ENCODE measurements at places on chromosomes 12 and 14.

- no peak for DNase-seq
Measured at GRCh38 chr14:58788655-58789503, 151.1 kb downstream of the DACT1 start.

DNA sequence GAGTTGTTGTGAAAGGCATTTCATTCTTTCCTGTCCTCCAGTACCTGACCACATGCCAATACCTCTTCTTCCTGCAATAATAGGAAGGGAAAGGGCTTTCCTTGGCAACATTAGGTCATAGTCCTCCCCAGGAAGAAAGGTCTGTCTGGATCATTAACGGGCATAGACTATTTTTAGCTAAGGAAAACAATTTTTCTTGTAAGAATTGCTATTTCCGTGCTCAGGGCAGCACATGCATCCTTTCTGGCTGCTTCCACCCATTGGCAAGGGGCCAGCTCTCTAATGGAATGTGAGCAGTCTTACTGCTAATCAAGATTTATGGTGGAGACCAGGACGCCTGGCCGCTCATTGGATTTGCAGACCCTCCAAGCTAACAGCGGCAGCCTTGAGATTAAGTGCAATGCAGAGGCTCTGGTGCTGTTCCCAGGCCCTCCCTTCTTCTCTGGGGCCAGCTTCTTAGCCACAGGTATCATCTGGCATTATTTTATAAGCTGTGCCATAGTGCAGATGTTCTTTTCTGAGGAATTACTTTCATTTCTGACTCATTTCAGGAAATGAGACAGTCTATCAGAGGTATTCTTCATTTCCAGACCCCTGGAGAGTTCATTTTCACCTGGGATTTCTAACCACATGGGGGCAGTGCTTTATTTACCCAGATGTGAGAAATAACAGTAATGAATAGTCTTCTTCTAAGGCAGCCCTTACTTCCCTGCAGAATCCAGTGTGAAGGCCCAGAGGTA is 52.9 kb downstream of the ANO6 start:
- no peak for DNase-seq

DNA sequence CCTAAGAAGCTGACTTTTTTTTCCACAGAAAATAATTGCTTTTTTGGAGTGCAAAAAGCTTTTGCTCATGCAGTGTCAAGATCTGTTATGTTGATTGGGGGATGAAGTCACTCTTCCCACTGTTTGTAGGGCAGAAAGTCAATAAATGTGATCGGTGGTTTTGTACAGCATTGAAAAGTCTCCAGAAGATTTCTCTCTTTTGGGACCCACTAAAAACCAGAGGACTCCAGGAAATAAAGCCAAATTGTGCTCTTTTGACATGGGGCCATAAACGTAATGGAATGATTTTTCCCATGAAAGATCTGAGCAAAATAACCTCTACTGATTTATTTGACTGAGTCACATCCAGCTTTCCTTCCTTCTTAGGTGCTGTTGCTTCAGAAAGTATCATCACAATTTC is 122.5 kb downstream of the SNAPC1 start:
- DNase-seq, result no peak

- DNase-seq, result no peak
Measured at GRCh38 chr14:33307691-33308251, 369.1 kb downstream of the NPAS3 start.

- no peak for DNase-seq
Measured at GRCh38 chr14:104419865-104420505, 159.6 kb upstream of the C14orf180 start.

DNA sequence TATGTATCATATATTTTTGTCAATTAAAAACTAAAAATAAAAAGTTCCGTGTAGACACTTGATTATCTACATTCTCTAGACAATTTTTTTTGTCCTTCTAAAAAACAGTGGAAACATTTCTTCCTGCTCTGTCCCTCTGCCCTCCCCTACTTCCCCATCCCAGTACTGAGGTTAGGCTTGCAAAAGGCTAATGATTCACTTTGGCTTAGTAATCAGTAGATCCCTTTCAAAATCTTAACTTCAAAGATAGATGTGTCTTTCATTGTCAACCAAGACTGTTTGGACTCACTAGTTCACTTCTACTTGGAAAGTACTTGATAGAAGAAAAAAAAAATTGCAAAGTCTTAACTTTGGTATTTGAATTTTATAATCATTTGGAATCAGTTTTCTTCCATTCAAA is 3.8 kb downstream of the SETD3 start:
- no peak for DNase-seq

DNA sequence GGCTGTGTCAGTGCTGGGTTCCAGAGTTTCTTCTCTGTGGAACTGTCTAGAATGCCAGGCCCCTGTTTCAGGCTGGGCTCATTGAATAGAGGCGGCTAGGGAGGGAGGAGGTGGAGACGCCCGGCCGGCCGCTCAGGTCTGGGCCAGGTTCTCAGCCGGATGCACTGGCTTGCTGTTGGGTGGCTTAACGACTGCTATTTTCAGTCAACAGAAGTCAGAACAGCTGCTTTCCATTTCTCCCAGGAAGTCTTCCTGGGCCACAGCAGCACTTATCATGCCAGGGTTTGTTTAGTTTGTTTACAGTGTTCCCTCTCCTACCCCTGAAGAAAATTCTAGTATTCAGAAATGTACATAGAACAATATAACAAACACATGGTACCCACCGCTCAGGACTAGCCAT is 26.0 kb upstream of the VPS37B start:
- DNase-seq, result no peak

GRCh38 chr12:40436564-40436963 is 211.8 kb downstream of the LRRK2 start:
- DNase-seq, result no peak

GRCh38 chr12:124568431-124569374 is 1.3 kb upstream of the NCOR2 start:
- DNase-seq, result no peak

GRCh38 chr12:69897744-69898143 is 72.7 kb downstream of the MYRFL start:
- no peak for DNase-seq

GRCh38 chr14:61326847-61327246 is 5.5 kb downstream of the PRKCH start:
- no peak for DNase-seq

- no peak for DNase-seq
Measured at GRCh38 chr12:124020514-124020949, 47.5 kb downstream of the ZNF664 start.

- no peak for DNase-seq
Measured at GRCh38 chr12:20077618-20078017, 290.7 kb upstream of the PDE3A start.

- DNase-seq, result no peak
Measured at GRCh38 chr12:52876372-52876771, 27.6 kb upstream of the KRT78 start.

DNA sequence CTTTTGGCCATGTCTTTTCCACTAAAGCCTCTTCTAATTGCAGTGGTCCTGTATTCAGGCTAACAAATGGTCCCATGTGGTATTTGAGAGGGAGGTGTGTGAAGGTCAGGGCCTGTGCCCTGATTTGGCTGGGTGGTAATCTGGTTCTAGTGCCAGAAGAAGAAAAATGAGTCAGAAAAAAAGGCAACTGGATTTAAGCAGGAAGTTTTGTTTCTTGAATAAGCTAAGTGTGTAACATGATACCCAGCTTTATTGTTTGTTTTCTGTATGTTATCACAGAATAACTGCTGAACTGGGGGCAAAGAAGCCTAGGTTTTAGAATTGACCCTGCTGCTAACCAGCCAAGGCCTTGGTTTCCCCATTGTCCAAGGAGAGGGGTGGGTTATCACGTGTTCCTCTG is 134.0 kb downstream of the ANO6 start:
- DNase-seq, result no peak

DNA sequence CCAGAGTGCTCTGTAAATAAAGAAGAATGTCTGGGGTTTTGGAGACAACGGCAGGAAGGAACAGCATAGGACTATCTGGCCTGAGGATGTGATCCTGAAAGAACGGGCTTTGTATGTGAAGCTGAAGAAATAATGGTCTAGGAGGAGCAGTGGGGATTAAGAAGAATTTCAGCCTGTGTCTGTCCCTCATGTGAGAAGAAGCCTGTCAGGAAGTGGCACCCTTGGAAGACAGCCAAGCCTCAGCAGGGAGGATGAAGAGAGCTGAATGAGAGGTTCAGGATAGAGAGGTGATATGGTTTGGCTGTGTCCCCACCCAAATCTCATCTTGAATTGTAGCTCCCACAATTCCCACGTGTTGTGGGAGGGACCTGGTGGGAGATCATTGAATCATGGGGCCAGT is 56.9 kb upstream of the TCL1A start:
- no peak for DNase-seq

GRCh38 chr14:50620341-50620740 is 47.8 kb downstream of the SAV1 start:
- no peak for DNase-seq

- no peak for DNase-seq
Measured at GRCh38 chr14:22178333-22178839, 410.6 kb downstream of the DAD1 start.

DNA sequence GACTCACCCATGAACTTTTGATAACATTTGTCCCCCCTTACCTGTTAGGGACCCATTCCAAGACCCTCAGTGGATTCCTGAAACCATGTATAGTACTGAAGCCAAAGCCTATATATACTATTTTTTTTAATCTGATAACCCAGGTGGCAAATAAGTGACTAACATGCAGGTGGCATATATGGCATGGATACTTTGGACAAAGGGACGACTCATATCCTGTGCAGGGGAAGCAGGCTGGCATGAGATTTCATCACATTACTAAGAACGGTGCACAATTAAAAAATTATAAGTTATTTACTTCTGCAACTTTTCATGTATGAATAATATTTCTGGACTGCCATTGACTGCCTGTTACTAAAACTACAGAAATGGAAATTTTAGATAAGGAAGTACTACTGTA is 880.1 kb upstream of the FBXO33 start:
- DNase-seq, result no peak

DNA sequence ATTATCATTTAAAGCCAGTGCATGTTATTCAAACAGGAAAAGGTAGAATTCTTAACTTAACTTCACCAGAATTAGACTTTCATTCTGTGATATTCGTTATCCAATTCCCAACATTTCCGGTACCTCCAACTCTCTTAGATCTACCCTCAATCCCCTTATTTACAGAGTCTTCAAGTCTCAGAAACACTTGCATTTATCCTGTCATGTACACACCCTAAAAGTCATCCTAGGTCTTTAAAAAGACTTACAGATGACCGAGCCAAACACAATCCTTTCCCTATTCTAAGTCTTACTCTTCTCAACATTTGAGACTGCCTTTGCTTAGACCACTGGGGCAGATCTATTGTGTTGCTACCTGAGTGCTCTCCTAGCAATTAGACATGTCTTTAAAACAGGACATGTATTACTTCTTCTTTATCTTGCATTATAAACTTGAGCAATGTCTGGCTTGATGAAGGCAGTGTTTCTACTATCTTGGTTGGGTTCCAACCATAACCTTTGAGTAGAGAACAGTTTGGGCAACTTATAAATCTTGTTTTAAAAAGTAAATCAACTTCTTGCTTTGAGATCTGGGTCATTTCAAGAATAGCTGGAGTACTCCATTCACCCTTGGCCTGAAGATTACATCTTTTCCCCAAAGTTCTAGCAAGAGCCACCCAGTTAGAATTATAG is 140.6 kb upstream of the PLEKHG7 start:
- no peak for DNase-seq

- DNase-seq, result no peak
Measured at GRCh38 chr12:109228664-109229063, 80.4 kb downstream of the FOXN4 start.

GRCh38 chr12:78146365-78146772 is 315.7 kb downstream of the NAV3 start:
- DNase-seq, result no peak

DNA sequence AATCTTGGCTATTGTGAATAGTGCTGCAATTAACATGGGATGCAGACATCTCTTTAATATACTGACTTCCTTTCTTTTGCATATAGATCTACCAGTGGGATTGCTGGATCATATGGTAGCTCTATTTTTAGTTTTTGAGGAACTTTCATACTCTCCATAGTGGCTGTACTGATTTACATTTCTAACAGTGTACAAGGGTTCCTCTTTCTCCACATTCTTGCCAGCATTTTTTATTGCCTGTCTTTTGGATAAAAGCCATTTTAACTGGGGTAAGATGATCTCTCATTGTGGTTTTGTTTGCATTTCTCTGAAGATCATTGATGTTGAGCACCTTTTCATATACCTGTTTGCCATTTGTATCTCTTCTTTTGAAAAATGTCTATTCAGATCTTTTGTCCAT is 8.4 kb downstream of the AMDHD1 start:
- no peak for DNase-seq

DNA sequence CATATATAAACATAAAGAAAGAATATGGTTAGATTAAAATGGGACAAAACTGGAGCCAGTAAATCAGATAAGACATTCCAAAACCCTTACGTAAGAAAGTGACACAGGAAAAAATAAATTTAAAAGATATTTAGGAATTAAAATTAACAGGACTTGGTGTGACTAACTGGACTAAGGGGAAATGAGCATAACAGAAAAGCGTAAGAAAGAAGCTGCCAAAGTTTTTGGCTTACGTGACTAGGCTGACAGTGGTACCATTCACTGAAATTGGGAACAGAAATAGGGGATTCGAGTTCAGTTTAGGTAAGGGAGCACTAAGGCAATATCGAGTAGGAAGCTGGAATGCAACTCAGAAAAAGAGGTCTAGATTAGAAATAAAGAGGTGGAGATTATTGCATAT is 7.8 kb downstream of the CDK17 start:
- no peak for DNase-seq

DNA sequence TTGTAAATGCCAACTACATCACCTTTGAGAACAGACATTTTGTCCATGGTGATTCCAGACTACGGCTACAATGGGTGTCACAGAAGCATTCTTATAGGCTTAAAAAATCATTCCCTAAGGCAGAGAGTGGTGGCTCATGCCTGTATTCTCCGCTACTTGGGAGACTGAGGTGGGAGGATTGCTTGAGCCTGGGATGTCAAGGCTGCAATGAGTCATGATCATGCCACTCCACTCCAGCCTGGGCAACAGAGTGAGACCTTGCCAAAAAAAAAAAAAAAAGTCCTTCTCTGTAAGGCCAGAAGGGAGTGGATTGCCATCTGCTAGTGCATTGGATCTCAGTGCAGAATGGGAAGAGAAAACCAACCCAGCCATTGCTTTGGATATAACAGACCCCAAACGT is 522.5 kb downstream of the VRK1 start:
- DNase-seq, result no peak

Measured in activated T-cell treated with anti-CD3 and anti-CD28 coated beads, Interleukin-2, amount 50 U/mL, for 4 hours (primary cell).